ENCODE measurements at places on chromosomes 12 and 14.

- no peak for DNase-seq
Observed at GRCh38 chr14:74207943-74208342, 31.3 kb upstream of the VSX2 start.

- DNase-seq = no peak
Observed at GRCh38 chr14:92387578-92387977, 64.6 kb downstream of the SLC24A4 start.

- DNase-seq = no peak
Observed at GRCh38 chr14:90061685-90062126, at the start of gene KCNK13. Gene KCNK13, plus strand, starts transcription at chr14:90061994. Its CDS starts 212 bp downstream, at chr14:90062206.

GRCh38 chr14:105157872-105158271 lies 10.7 kb downstream of the JAG2 start:
- no peak for DNase-seq

DNA sequence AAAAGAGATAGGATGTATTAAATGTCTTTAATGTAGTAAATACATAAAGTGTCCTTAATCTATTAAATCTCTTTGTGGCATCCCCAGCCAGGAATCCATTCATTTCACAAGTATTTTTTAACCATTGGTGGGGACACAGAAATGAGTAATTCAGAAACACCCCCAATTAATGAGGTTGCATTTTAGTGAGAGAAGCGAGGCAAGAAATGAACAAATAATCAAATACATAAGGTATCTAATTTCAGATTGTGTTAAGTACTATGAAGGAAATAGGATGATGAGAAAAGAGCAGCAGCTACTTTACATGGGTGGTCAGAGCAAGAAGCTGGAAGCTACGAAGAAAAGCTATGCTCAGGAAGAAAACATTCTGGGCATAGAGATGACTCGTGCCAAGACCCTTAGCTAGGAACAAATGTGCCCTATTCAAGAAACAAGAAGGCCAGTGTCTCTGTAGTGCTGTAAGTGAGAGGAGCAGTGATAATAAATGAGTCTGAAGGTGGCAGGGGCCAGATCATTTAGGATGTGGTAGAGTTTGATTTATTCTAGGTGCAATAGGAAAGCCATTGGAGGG lies 60.5 kb upstream of the IGF1 start:
- DNase-seq = peak; percentile 30

- no peak for DNase-seq
Observed at GRCh38 chr12:31562594-31563328, 28.2 kb downstream of the DENND5B start.

GRCh38 chr14:88248606-88249005 lies 74.5 kb downstream of the KCNK10 start:
- peak; percentile 3 for DNase-seq

- DNase-seq = peak; percentile 36
Observed at GRCh38 chr12:96136725-96137378, 57.3 kb upstream of the ELK3 start.

GRCh38 chr14:50357124-50357523 lies 39.6 kb downstream of the CDKL1 start:
- no peak for DNase-seq

GRCh38 chr12:19482036-19482435 lies 42.7 kb downstream of the AEBP2 start:
- peak; percentile 4 for DNase-seq

DNA sequence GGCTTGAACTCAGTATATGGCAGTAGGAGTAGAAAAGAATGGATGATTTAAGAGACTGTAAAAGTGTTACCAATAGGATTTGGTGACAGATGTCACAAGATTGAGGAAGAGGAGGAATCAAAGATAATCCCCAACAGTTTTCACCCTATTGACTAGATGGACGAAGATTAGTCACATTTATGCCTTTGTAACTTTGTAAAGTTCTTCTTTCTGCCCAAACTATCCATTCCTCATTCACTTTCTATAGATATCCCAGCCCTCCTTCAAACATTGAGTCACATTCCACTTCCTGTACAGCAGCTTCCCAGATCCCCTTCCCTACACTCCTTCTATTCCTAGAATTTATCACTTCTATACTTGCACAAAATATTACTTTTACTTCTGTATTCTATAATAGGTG lies 207.9 kb downstream of the BTG1 start:
- no peak for DNase-seq

GRCh38 chr14:71726580-71727021 lies 205.6 kb upstream of the RGS6 start:
- peak; percentile 41 for DNase-seq

DNA sequence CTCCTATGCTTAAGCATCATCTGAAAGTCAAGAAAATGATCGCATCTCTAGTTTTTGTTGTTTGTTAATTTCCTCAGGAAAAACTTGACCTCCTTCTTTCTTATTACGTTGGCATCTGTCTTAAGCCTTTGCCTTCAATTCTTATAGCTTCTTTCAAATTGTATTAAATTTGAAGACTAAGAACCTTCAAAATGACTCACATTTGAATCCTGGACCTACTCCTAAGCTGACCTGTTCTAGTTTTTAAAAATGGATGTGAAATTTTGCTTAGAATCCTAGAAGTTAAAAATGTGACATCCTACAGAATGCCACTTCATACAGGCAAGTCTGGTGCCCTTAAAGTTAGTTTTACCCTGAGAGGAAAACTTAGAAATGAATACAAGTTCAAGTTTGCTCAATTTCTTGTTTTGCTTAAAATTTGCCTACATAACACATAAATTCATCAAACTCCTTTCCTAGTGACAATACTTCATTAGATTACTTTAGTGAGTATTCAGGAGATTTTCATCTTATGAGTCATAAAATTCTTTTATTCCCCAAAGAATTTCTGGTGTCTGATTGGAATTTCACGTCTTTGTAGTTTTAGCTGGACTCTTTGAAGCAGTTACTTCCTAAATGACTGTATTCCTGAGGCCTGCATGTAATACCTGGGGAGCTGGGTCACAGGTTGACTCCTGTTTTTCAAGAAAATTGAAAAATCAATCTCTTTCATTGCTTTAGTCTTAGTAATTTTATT lies 152.3 kb downstream of the MSRB3 start:
- peak; percentile 89 for DNase-seq
